Activated CD4-positive, CD25-positive, alpha-beta regulatory T cell treated with anti-CD3 and anti-CD28 coated beads, Interleukin-2, amount 50 U/mL, for 16 hours (primary cell): ENCODE measurements at places on chromosomes 2 and 18.

GRCh38 chr2:181780047-181780651 is 99.8 kb upstream of the NEUROD1 start:
- DNase-seq, result no peak

GRCh38 chr2:131535526-131535925 is 7.8 kb downstream of the CCDC74A start:
- no peak for DNase-seq

GRCh38 chr18:60149316-60149715 is 223.3 kb downstream of the MC4R start:
- no peak for DNase-seq

- DNase-seq, result no peak
Measured at GRCh38 chr2:60446413-60447267, 106.8 kb downstream of the BCL11A start.

DNA sequence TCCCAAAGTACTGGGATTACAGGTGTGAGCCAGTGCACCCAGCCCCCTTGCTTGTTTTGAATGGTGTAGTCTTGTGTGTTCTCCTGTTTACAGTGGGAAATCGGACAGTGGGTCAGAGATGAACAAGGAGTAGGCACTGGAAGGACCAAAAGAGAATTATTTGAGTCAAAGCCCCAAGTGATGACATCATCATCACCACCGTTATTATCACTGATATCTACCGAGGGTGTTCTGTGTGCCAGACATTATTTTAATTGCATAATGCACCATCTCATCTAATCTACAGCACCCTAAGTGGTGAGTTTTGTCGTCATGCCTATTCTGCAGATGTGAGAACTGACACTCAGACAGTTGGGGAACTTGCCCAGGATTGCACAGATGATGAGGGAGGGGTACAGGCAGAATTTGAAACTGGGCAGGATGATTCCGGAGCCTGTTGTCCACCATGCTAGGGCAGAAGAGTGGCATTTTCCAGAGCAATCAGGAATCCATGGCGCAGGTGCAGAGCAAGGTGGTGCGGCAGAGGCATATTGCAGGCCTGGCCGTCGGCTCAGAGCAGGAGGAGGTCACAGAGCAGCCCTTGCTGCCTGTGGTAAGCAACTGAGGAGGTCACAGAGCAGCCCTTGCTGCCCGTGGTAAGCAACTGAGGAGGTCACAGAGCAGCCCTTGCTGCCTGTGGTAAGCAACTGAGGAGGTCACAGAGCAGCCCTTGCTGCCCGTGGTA is 137.0 kb upstream of the HDAC4 start:
- DNase-seq, result no peak

DNA sequence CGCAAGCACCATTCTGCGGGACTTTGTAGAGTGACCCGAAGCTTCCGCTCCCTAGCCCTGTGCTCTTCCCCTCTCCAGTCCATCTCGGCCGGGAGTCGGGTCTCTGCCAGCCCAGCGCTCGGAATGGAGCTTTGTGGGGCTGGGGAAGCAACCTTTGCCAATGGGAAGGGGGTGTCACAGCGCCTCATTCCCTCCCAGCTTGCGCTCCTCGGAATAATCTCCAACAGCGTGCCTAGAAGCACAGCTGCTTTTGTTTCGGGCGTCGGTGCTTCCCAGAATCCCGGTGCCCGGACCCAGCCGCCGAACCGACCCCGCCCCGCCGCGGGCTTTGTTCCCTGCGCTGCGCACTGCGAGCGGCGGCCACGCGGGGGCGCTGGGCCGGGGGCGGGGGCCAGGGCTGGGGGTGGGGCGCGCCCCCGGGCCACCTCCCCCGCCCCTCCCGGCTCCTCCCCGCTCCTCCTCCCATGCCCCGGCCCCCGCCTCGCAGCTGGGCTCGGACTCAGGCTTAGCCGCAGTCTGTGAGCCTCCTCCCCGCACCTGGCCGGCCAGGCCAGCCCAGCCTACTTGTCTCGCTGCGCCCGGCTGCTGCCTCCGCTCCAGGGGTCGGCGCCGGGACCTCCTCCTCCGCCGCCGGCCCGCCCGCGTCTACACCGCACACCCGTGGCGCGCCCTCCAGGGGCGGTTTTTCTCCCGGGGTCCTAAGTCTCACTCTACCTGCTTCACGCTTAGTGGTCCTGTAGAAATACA is 77.7 kb upstream of the SMAD2 start:
- no peak for DNase-seq

GRCh38 chr18:59340817-59341216 is 18.2 kb downstream of the LMAN1 start:
- no peak for DNase-seq

DNA sequence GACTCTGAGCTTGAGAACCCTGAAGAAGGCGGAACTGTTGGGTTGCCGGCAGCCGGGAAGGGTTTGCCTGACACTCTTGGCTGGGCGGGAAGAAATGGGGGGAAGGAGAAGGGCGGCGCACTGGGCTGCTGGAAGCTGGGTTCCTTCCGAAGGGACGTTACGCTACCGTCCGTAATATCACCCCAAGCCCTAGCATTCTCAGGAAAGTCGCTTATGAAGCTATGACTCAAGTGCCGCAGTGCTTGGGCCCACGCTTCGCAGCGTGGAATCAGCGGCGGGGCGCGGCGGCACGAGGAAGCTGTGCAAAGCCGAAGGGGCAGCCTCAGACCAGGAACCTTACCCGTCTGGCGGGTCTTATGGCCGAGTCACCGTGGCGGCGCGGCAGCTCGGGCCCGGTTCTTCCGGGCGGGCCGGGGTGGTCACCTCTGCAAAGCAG is 50.2 kb upstream of the SIGLEC15 start:
- DNase-seq, result no peak
